CD4-positive, alpha-beta T cell treated with Interleukin-15 for 1 hour (primary cell): ENCODE measurements at places on chromosomes 3 and 15.

DNA sequence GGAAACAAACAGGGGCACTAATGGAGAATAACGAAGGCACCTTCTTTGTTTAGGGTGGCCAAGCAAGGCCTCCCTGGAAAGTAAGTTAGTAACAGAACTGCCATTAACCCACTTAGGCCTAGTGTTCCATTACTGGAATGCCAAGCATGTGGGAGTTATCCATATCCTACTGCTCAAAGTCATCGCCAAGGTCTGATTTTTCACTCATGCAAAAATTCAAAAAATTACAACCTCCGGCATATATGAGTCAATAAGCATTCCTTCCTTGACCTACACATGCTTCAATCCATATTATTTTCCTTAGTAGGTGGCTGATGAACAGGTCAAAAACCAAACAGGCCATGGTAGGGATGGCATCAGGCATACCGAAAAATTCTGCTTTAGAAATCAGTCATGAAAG is 1097.2 kb downstream of the FHIT start:
- DNase-seq, result no peak

- DNase-seq, result no peak
Observed at GRCh38 chr3:72665701-72666446, 182.4 kb downstream of the SHQ1 start.

GRCh38 chr15:74470631-74471395 is 9.9 kb upstream of the UBL7 start:
- DNase-seq, result no peak

DNA sequence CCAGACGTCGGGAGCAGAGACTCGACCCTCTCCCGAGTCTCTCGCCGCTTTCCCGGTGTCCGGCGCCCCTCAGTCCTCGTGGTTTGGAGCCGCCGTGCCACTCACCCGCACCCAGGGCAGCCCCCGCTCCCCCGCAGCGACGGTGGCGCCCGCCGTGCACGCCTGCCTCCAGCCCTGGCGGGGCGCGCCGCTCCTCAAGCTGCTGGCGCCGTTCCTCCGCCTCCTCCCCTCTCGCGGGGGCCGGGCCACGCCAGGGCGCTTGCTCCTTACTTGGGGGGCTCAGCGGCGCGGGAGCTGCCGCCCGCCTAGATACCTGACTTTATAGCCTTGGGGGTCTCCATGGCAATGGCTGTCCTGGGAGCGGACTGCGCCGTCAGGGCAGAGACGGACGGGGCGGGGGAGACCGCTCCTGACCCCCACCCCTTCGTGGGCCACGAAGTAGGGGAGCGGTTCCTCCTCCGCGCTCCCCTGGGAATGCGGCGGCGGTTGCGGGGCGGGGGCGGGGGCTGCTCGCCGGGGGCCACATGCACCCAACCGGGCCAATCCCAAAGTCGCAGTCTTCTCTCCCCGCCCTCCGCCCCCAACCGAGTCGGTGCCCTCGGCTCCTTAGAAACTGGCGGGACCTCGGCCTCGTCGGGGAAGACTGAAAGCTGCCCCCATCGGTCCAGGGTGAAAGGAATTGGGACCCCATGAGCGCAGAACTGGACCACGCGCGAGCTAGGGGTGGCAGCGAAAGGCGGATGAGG is at the start of gene ANKRD63:
ANKRD63 (minus strand) TSS at position 196 of the 746 bp plus-strand sequence. CDS start 478 bp downstream, outside the sequence.
- no peak for DNase-seq

GRCh38 chr3:160792540-160792939 is 36.5 kb downstream of the PPM1L start:
- DNase-seq, result no peak

- DNase-seq, result no peak
Observed at GRCh38 chr3:153293265-153293664, 131.2 kb downstream of the RAP2B start.
